ENCODE measurements at places on chromosomes 2 and 18.
A peak's percentile ranks its signal among the peaks of the same experiment; 100 is the strongest.

GRCh38 chr2:219086196-219086595 lies 25.5 kb upstream of the IHH start:
- no peak for DNase-seq

DNA sequence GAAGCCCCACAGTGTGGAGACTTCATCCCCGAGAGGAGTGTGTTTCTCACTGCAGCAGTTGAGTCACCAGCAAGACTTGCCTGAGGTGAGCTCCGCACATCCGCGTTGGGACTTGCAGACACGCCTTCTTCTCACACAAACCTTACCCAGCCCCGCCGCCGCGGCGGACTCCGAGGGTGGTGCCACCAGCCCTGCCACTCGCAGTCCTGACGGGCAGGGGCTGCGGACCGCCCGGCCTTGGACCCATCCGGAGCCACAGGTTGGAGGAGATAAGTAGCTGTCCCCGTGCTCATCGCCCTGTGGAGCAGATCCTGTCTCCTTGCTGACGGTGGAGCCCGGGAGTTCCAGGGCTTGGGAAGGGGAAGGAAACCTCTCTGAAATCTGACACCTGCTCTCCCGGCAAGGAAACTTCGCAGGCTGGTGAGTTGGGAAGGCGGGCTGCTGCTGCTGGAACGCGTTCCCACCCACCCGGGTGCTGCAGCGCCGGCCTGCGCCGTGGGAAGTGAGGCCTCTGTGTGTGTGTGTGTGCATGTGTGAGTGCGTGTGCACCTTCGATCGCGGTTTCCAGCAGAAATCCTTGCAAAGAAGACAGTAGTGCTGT lies at the start of gene RAB27B:
RAB27B (plus strand) TSS at position 197 of the 601 bp plus-strand sequence. CDS start 49,109 bp downstream, outside the sequence.
- peak; percentile 76 for DNase-seq

DNA sequence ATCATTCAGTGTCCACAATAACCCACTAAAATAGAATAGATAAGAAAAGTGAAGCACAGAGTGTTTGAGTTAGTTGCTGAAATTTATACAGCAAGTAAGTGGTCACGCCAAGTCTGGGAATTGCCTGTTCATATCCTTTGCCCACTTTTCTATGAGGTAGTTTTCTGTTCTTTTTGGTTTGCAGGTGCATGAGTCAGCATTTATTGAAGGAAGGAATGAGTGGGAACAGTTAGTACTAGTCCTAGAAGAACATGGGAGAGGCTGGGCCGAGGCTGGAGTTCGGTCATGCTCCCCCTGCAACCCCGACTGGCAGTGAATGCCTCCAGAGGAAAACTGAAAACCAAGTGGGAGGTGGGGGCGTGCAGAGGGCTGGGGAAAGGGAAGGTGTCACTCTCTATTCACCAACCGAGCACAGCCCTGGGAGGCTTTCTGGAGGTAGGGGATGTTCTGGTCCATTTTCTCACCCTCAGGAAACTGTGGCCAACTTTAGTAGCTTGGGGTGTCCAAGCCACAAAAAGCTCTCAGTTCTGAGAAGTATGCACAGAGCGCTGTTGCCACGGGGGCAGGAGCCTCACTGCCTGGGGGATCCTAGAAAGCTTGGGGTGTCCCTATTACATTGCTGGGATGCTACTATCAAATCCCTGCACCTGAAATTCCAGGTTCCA lies 41.4 kb downstream of the FOSL2 start:
- DNase-seq = no peak

- DNase-seq = peak; percentile 38
Measured at GRCh38 chr2:19312949-19313348, 45.5 kb downstream of the OSR1 start.

DNA sequence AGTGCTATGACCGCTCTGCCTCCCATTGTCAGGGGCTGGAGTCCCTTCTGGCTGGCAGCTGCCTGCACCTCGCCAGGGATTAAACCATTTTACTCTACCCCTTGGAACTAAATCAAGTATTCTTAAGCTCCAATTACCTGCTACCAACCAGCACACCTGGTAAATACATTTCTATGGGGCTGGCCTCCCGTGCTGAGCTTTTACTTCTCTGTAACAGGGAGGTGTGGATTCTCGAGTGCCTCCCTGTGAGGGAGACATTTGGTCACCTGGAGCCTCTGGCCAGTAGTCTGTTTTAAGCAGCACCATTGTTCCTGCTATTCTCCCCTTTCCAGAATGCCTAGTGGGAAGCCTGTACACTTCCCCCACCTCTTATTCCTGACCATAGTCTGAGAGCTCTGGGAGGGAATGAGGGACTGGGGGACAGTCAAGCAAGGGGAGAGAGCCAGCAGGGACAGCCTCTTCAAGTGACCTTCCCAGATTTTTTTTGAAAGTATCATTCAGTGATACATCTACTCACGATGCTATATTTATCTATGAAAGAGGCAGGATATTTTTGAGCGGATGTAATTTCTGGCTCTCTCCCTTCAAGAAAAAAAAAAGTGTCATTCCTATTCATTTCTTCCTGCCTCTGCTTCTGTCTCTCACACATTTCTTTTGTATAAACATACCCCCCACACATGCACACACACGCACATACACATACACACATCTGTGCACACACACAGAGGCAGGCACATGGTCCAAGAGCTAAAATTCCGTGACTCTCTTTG lies 112.8 kb downstream of the CAPN13 start:
- DNase-seq = peak; percentile 83

- DNase-seq = no peak
Measured at GRCh38 chr2:213696442-213696841, 412.2 kb downstream of the SPAG16 start.

- peak; percentile 59 for DNase-seq
Measured at GRCh38 chr2:71948781-71949536, 198.7 kb downstream of the CYP26B1 start.

- DNase-seq = no peak
Measured at GRCh38 chr2:134314202-134314601, 60.3 kb downstream of the MGAT5 start.

DNA sequence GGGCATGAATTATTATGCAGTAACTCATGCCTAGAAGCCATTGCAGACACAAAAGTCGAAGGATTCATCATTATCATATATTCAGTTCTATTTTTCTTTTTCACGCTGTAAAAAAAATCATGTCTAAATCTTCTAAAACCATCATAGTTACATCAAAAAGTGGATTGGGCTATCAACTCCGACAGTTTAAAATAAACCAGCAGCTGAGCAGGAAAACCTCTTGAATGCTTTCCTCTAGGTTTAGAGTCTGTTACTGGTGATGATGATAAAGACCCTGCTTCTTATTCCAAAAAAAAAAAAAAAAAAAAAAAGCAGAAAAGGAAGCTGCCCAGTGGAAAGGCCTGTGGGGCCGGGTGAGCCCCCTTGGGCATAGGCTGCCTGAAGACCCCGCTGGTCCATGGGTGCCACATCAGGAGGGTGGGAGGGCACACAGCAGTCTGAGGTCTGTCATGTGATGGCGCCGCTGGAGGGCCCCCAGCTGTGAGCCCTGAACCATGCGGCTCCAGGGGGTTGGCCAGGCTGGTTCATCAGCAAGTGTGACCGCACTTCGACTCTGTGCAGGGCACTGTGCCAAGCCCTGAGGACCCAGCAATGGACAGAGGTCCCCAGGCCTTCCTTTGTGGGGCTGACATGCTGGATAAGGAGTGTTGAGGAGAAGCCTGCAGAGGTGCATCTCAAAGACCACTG lies 199.6 kb downstream of the EIPR1 start:
- DNase-seq = no peak

- peak; percentile 49 for DNase-seq
Measured at GRCh38 chr18:2656237-2656980, 883 bp downstream of the SMCHD1 start.

DNA sequence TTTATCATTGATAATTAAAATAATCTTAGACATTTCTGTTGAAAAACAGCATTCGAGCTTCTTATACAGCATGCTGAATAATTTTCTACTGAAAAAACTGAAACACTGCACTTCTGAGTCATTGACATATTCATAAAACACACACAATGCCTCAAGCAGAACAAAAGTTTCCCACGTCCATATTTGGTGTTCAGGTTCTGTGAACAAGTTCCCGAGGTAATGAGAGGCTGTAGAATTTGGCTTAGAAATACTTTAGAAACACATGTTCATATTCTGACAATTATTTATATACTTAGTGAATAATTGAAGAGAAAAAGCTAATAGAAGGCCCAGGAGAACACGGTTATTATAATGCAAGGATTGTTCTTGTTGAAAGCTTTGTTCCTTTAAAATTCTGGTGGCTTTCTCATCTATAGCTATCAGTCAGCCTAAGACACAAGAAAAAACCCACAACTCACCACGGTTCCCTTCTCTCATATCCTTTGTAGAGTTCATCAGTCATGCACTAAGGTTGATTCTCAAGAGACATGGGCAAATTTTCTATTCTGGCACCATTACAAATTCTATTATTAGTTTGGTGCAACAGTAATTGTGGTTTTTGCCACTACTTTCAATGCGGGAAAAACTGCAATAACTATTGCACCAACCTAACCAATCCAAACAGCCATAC lies 194.4 kb downstream of the TMX3 start:
- DNase-seq = peak; percentile 85

DNA sequence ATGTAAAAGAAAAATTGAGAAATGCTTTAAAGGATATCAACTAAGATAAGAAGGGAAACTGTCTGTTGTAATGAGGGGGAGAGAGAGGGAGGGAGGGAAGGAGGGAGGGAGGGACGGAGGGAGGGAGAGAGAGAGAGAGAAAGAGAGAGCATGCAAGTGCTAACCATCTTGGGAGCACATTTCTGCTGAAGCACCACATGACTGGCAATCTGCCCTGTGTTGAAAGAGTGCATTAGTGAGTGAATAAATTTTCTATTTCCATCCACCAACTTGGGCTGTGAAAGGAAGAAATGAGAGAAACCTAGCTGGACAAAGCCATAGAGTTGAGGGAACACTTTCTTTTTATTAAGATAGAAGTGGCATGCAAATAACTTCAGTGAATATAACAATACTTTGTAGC lies 110.7 kb downstream of the TMX3 start:
- DNase-seq = no peak

DNA sequence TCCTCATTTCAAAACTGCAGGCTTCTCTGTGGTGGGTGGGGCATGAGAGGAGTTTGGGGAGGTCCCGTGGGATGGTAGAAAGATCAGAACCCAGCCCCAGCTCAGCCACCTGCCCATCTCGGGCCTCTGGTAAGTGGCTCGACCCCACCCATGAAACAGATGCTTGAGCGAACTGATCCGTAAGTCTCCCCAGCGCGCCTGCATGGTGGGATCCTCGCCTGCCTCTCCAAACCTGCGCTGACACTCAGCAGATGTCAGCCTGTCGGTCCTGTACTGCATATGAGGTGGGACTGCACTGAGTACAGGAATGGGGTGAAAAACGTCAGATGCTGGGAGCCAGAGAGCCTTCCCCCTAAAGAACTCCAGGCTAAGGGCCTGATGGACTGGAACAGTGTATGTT lies 15.9 kb upstream of the RPL31 start:
- no peak for DNase-seq

DNA sequence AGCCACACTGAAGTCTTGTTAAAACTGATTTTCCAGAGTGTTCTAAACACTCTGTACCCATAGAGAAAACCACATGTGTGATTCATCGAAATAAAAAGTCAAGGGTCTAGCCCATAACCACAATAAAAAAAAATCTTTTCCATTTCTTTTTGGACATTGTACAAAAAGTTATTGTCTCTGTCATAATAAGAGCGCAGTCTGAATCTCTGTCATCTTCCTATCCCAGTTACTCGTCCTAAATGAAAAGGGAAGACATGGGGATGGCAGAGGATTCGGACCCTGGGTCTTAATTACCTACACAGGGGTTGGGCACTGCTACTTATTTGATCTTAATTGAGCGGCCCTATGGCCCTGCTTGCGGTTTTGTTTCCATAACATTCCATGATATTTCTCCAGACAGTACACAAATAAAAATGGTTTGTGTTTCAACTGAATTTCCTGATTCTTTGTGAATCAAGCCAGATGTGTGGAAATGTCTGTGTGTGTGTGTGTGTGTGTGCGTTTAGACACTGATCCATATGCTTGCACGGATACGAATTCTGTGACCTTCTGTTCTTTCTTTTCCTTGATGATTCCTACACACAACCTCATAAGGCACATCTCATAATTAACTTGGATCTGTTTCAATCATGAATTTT lies 133.4 kb upstream of the SPATS2L start:
- peak; percentile 83 for DNase-seq

DNA sequence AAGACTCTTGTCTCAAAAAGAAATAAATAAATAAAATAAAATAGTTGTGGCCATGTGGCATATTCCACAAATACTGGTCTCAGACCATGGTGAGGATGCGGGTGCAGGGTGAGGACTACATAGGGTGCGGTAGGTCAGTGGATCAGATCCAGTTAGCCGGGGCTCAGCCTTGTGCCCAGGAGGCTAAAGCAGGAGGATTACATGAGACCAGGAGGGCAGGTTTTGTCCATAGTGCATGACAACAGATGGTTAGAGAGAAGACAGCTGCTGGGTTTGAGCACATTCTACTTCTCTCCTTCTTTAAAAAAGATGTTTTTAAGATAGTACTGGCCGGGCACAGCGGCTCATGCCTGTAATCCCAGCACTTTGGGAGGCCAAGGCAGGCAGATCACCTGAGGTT lies 12.8 kb upstream of the PSD4 start:
- DNase-seq = no peak

Data from fibroblast of skin of back (primary cell).